Activated T-cell treated with anti-CD3 and anti-CD28 coated beads for 48 hours (primary cell): ENCODE measurements at places on chromosomes 5 and 9.
A peak's percentile ranks its signal among the peaks of the same experiment; 100 is the strongest.

GRCh38 chr9:13975611-13976290, 338.2 kb downstream of the NFIB start:
- DNase-seq: no peak

DNA sequence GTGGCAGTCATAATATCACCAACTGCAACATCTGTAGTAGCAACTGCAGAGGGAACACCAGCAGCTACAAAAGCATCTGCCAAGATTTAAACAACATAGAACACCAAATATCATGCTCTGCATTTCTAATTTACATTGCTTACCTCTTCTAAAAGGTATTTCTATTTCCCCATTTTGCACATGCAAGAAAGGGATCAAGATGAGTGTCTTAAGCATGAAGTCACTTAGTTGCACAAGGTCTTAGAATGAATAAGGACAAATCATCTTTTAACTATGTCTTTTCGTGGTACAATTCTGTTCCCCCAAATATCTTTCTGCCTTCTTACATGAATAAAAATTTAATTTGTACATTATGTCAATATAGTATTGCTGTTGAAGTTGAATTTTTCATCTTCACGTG, 1746.4 kb downstream of the EFNA5 start:
- no peak for DNase-seq

GRCh38 chr5:82259172-82259800, 18.9 kb downstream of the RPS23 start:
- no peak for DNase-seq

DNA sequence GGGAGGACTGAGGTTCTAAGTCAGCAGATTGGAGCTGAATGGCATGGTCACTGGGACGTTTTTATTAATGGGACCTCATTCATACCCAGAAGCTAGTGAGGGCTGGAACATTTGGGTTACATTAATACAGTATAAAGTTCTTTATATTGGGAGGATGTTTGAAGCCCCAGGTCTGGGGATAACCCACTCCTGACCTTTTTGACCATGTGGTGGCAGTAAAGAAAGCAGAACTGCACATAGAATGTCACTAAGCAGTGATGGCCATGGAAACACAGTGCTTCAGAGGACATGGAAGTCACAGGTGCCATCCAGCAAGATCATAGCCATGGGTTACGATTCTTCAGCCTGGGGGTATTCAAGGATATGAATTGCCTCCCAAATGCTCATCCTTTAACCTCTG, 176.0 kb downstream of the ATP10B start:
- DNase-seq: no peak

- no peak for DNase-seq
Measured at GRCh38 chr9:133026426-133026825, 4.4 kb upstream of the GTF3C5 start.

DNA sequence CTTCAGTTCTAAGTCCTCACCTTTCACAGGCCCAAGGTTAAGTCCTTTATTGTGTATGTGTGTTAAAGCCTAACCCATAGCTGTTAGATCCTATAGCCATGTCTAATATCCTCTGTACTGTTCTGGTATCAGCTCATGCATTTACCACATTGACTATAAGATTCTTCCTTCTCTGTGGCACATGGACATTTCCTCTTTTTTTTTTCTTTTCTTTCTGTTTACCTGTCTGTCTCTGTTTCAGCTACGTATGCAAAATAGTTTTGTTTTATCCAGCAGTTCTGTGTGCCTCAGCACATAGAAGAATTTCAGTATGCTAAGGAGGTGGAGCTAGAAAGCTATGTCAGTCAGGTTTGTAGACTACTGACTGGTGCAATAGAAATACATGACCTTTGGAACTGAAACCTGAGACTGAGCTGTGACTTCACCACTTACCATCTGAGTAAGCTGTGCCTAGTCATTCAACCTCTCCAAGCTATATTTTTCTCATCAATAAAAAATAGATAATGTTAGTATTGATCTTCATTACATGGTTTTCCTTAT, 155.6 kb upstream of the VLDLR start:
- DNase-seq: no peak

DNA sequence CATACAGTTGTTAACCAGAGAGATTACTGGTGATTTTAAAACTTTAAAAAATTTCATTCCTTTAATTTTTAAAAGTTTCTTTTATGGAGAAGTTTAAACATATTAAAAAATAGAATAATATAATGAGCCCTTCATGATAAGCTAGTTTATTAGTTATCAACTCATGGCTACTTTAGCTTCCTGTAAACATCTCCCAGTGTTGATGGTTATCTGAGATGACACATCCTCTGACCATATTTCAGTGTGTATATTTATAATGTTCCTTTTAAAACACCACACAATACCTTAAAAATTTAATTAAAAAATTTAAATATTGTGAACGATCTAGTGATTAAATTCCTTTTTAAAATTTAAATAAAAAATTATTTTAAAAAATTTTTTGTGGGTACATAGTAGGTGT, 74.1 kb downstream of the IPO11 start:
- no peak for DNase-seq

GRCh38 chr5:139578325-139578724, 17.2 kb downstream of the UBE2D2 start:
- DNase-seq: no peak

- DNase-seq: no peak
Measured at GRCh38 chr5:158953929-158954534, 145.7 kb downstream of the EBF1 start.

GRCh38 chr9:93247099-93247865, 63.3 kb downstream of the WNK2 start:
- DNase-seq: no peak

GRCh38 chr5:127186657-127187056, 103.9 kb upstream of the MEGF10 start:
- no peak for DNase-seq

DNA sequence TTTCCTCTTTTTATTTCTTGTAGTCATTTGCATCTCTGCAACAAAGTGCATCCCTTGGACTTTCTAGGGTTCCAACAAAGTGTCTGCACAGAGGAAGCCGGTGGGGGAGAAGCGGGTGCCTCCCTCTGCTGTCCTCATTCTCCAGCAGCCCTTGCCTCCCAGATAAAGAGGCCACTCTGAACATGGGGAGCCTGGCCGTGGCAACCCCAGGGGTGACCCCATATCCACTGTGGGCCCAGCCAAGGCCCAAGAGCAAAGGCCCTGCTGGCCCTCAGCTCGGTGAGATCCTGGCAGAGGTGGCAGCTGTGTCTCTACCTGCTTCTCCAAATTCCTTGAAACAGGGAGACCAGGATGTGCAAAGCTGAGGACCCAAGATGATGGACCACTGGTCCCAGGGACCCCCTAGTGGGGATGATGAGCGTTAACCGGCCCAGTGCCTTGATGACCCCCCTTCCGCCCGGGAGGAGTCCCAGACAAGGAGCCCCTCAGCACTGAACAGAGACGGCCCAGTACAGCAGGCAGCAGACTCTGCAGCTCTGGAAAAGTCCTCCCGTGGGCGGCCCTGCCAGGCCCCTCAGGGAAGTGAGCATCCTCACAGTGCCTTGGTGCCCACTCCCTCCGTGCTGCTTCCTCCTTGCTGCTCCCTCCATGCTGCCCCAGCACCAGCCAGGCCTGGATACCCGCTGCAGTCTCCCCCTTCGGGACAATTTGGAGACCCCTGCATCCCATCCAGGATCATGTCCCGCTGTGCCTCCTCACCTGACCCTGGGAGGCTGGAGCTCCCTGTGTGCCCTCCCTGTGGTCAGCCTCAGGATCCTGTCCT, 62.5 kb downstream of the MRPL36 start:
- DNase-seq: no peak

GRCh38 chr9:78695519-78695918, 398.6 kb downstream of the PSAT1 start:
- DNase-seq: no peak

DNA sequence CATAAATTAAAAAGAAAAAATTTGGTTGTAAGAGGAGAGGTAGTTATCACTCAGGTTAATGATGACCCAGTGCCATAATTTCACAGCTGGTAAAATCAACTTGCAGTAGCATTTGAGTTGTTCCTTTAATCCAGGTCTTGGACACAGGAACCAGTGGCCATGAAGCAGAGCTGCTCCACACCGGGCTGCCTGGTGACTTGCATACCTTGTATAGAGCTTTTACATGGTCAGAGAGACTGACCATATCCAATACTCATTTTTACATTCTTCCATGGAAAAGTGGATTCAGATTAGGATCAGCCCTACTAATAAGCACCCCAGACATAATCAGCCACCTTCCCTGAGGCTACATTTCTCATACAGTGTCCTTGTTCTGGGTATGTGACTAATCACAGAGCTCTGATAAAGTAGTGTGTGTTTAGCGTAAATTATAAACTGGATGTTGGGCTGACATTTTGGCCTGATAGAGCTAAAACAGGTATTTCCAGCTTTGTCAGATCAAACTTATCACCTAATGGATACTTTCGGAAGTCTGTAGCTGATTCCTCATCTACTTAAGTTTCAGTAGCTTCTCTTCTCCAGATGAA, 77.0 kb upstream of the ZSWIM6 start:
- no peak for DNase-seq

- peak; percentile 57 for DNase-seq
Measured at GRCh38 chr5:151051066-151051930, 29.5 kb downstream of the TNIP1 start.

DNA sequence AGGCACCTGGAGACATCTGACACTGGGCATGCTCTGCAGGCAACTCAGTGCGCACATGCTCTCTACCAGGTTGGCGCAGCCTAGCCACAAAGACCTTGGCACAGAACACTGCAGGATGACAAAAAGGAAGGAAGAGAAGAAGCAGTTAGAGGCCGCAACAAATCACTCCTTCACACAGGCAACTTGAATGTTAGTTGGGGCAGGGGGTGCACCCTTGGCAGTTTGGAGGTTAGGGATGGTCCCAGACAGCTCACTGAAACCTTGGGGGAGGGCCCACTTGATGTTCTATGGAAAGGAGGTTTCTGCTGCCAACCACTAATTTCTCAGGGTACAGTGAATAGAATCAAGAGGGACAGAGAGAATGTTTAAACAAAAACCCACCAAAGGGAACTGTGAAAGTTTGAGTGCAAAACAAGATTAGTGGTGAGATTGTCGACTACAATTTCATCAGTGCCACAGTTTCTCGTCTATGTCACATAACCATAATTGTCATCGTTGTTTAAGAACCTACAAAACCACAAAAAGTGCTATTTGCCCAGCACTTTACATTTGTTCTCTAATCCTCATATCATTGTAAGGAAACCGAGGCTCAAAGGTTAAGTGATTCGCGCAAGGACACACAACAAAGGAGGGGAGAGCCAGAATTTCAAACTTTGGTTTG, 48.7 kb downstream of the FBXW11 start:
- peak; percentile 63 for DNase-seq

GRCh38 chr9:21751998-21752397, 50.4 kb upstream of the MTAP start:
- DNase-seq: no peak

DNA sequence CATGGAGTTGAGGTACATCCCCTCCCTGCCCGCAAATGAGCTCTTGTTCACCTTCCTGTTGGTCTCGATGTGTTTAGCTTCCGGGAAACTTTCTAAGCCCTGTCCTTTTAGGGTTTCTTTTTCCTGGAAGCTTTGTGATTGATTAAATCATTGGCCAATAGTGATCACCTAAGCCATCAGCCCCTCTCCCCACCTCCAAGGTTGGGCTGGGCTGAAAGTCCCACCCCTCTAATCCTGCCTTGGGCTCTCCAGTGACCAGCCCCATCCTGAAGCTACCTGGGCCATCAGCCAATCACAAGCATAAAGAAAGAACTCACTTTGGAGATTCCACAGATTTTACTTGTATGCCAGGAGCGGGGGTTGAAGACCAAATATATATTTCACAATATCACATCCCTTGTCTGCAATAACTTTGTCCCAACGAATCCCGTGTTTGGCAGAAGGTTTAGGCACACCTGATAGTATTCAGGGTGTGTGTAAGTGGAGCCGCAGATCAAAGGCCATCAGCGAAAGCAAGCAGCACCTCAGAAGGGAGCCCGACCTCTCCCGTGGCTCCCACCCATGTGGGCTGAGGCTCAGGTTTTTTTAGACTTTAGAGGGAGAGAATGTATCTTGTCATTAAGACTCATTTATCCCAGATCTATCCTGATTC, 20.4 kb downstream of the ROPN1L start:
- DNase-seq: no peak

DNA sequence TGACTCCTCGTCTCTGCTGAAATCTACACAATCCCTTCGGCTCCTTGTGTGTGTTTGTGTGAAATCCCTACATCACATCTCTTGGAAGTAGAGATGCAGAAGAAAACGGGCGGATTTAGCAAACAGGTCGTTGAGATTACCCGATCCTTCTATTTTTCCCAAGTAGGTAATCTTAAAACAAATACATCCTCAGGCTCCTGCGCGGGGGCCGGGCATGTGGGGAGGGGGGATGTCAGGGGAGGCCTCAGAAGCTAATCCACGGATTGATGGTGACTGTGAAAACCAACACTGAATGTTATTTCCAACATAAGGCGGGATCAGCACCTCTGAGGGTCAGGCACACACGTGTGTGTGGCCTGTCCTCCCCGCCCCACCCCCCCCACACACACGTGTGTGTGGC, 137.8 kb downstream of the ROR2 start:
- no peak for DNase-seq

GRCh38 chr9:112777914-112778313, 27.4 kb downstream of the SNX30 start:
- DNase-seq: no peak

DNA sequence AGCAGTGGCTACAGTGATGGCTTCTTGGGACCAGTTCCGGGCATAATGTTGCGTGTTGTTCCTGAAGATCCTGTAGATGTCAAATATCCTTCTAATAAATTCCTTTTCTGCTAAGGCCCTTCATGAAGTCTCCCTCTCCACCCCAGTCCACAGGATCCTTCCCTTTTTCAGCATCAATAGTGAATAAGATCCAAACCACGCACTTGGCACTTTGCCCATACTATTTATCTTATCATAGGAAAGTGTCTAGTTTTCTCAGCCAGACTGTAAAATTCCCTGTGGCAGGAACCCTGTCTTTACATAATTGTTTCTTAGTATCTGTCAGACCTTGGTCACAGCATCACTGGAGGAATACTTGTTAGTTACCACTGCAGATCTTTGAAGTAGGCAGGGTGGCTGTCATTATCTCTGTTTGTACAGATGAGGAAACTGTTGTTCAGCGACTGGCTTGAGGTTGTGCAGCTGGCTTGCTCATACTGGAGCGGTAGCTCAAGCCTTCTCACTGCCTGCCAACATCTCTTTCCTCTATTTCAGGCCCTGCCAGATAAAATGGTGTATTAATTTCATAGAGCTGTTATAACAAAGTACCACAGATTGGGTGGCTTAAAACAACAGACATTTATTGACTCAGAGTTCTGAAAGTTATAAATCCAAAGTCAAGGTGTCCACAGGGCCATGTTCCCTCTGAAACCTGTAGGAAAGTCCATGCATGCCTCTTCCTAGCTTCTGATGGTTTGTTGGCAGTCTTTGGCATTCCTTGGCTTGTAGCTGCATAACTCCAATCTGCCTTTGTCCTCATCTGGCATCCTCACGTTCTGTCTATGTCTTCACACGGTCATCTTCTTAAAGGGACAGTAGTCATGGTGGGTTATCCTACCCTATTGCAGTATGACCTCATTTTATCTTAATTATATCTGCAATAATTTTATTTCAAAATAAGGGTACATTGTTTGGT, 33.5 kb upstream of the APC start:
- no peak for DNase-seq

- no peak for DNase-seq
Measured at GRCh38 chr9:119050281-119050680, 319.0 kb downstream of the BRINP1 start.
